ENCODE measurements at places on chromosomes 3 and 15.

GRCh38 chr15:49490966-49491365 lies 67.9 kb downstream of the FGF7 start:
- DNase-seq = no peak

DNA sequence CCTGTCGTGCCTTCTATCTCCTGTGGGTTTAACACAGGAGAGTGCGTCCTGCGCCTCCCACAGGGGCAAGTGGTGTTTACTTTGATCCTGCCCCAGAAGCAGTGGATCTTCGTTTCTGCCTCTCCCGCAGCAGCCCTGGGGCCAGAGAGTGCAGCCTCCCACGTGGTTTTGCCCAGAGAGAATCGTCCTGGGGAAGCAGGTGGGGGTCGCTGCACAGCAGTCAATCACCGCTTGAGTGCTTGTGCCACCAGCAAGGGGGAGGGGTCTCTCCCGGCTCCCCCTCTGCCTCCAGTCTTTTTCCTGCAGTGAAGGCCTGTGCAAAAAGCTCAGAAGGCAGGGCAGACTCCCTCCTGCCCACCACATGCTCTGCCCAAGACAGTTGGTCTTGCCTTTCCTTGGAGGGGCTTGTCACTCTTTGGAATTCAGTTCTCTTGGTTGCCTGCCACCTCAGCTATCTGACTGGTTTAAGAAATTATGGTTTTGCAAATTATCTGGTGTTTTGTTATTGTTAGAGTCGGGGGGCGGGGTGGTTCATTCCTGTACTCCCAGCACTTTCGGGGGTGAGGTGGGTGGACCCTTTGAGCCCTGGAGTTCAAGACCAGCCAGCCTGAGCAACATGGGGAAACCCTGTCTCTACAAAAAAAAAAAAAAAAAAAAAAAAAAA lies 26.9 kb downstream of the STOML1 start:
- no peak for DNase-seq

DNA sequence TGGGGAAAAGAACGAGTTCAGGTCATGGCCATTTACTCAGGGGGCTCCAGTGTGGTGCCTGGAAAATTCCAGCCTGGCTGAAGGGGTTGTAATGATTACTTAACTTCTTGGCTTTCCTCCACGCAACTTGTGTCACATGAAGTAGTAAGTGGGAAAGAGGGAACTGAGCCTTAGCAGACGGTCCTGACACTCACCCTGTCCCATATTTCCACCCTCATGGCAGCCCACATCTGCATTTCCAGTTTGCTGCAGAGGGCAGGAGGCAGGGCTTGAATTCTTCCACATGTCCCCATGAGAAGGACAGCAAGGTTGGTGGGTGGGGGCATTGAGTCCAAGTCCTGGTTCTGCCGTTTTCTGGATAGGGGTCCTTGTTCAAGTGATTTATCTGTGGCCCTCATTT lies 7.8 kb upstream of the CAMP start:
- no peak for DNase-seq

DNA sequence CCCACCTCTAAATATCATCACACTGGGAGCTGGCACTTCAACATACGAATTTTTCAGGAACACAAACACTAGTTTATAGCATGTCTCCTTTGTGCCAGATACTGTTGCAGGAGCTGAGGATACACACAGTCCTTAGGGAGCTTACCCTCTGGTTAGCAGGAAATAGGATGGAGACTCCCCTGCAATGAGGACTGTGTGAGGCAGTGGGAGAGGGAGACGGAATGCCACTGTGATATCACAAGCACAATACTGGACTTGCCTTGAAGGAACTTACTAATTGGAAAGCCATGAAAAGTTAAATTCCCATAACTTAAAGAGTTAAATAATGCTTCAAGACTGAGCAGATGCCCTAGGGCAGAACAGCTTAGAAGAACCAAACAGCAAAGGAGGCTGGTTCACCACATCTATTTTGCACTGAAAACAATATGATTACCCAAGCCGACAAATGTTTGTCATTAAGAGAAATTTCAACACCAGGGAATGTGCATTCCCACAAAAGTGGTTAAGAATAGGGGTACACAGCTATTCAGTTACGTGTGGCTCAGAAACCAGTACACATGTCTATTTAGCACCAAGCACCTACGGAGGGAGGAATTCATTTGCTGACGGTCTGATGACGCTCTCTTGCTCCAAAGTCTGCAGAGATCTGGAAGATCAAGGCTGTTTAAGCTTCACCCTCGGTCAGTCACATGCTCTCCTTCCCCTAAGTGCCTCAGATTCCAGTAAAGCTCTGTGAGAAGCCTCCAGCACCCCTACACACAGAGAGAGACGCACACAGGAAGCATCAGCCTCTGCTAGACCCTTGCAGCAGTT lies 5.2 kb downstream of the TBC1D2B start:
- DNase-seq = no peak

DNA sequence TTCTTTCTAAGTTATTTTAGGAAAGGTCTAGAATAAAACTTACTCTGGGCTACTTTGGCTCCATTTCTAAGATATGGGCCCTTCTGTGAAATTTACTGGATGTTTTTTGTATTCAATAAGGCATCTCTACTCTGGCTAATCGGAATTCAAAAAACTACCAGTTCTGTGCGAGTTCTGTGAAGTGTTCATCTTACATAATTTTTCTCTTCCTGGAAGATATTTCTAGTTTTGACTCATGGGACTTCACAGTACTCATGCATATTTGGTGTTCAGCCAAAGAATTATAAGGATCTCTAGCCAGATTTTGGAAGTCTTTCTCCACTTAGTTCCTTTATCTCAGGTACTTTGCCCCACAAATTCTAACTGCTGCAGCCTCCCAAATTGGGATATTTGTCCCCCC lies 46.4 kb upstream of the MBNL1 start:
- DNase-seq = no peak
